ENCODE measurements at places on chromosomes 2 and 18.

GRCh38 chr2:196479350-196479749, 160.2 kb upstream of the CCDC150 start:
- DNase-seq = no peak

GRCh38 chr2:138654146-138654545, 126.0 kb downstream of the NXPH2 start:
- no peak for DNase-seq

- no peak for DNase-seq
These were observed 435.3 kb downstream of the TGIF1 start for GRCh38 chr18:3885209-3885792.

DNA sequence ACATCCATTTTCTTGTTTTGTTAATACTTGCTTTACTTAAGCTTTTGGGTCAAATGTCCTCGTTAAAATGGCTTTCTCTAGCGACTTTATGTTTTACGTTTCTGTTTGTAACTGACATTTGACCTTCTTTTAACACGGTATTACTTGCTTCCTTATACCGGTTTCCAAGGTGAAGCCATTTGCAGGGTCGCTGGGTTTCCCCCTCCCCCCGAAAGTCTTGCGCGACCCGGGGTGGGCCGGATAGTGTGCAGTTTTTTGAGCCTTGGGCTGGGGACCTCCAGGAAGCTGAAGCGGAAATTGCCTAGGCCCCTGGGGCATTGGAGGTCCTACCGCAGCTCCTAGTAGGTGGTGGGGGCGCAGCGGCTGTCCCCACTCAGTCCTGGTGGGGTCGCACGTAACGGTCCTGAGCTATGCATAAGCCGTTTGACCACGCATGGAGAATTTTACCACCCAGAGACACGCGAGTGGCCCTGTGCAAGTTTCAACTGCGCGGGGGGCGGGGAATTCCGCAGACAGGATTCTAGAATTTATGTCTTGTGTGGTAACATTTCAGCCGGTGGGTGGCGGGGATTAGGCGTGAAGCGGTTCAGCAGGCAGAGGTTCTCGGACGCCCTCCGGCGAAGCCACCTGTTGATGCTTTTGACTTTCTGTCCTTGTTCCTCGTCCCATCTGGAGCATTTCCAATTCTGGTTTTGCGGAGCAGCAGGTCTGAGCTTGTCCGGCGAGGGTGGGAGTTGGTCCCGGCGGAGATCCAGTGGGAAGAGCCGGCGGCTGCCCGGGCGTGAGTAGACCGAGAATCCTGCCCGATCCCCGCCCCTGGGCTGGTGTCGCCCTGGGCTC, 2.4 kb downstream of the CFLAR start:
- no peak for DNase-seq

DNA sequence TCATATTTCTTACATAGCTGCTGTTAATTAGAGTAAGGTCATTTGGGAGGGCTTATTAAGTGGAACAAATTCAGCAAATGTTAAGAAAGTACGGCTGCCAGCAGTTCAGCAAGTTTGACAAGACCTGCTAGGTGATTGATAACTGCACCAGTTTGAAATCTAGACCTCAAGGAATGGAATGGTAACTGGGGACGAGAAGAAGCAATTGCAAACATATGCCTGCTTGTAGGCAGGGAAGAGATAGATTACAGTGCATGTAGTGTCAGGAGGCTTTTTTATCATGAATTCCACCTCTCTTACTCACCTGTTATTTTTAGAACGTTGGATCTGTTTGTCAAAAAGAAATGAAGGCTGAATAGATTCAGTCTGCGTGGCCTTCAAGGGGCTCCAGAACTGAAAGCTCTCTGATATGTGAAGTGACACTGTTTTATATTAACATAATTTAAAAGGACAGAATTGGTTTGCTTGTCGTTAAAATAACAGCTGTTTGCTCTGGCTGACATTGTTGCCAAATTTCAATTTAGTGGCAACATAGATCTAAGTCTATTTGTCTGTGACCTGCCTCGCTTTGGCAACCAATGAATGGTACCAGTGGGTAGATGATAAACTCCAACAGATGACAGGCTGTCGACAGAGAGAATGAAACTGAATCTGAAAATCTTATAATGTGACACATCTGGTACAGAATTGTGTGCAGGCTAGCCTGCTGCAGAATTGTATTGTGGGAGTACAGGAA, 199.3 kb downstream of the ZNF407 start:
- no peak for DNase-seq

GRCh38 chr18:42157878-42158277, 202.8 kb downstream of the PIK3C3 start:
- no peak for DNase-seq

DNA sequence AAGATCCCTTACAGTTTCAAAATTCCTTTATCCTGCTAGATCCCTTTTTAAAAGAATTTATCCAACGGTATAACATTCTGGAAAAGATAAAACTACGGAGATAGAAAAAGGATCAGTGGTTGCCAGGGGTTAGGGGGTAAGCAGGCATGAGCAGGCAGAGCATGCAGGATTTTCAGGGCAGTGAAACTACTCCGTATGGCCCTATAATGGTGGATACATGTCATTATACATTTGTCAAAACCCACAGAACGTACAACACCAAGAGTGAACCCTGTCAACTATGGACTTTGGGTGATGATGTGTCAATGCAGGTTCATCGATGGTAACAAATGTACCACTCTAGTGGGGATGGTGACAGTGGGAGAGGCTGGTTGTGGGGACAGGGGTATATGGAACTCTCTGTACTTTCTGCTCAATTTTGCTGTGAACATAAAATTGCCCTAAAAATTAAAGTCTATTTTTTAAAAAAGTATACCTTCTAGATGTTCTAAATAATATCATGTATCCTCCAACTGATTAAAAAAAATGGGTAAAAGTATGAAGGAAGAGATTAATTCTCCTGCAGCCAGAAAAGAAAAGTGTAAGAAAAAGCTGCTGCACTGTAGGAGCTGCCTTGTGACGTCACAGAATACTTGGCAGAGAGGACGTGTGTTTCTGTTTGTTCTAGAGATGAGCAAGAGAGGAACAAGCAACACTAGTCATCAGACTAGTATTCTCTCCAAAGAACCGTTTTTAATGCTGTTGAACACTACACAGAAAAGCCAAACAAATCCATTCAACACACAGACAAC, 23.6 kb downstream of the ANKRD44 start:
- DNase-seq = no peak

DNA sequence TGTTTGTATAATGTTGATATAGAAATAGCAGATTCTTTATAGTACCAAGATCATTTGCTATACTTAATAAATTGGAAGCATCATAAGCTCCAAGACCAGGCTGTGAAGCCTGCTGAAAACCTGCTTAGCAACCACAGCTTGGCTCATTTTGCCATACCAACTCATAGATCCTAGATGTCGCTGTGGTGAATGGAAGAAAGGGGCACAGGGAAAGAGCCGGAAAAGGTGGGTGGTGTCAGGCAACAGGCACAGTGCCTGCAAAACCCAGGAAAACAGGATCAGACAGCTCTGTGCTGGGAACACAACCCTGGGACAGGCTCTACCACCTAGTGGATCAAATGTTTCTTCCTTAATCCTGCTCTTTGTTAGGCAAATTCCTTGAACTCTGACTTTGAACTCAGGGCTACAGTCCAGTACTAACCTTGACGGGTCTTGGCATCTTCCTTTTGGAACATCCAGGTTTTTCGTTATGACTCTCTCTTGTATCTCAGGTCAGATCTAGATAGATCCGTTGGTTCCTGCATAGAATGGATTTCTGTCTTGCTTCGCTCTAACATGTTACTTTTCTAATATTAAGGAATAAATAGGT, 31.6 kb downstream of the TWSG1 start:
- no peak for DNase-seq

GRCh38 chr2:25602333-25602723, 71.0 kb downstream of the DTNB start:
- no peak for DNase-seq

GRCh38 chr18:59915606-59916005, 15.8 kb downstream of the PMAIP1 start:
- DNase-seq = no peak

GRCh38 chr2:28613186-28613585, 117.3 kb downstream of the PLB1 start:
- no peak for DNase-seq

GRCh38 chr18:60228609-60229595, 143.7 kb downstream of the MC4R start:
- no peak for DNase-seq
